Fibroblast of skin of right quadriceps (primary cell): ENCODE measurements at places on chromosomes 4 and X.

- DNase-seq: no peak
Measured at GRCh38 chr4:158644760-158645159, 26.9 kb downstream of the C4orf46 start.

DNA sequence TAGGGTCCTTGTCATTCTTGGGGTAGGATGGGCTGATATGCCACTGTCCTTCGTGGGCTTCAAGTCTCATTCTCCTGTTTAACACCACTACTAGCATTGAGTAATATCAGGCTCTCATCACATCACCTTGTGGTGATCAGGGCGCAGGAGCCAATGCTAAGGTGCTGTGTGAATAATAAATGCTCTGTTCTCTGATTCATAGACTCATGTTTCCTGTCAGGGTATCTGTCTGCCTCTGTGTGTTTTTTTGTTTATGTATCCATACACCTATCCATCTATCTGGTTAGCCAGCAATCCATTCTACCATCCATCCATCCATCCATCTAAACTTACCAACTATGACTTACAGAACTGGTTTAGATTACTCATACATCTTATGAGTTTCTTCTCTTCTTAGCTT lies 525.1 kb upstream of the ATOH1 start:
- no peak for DNase-seq

DNA sequence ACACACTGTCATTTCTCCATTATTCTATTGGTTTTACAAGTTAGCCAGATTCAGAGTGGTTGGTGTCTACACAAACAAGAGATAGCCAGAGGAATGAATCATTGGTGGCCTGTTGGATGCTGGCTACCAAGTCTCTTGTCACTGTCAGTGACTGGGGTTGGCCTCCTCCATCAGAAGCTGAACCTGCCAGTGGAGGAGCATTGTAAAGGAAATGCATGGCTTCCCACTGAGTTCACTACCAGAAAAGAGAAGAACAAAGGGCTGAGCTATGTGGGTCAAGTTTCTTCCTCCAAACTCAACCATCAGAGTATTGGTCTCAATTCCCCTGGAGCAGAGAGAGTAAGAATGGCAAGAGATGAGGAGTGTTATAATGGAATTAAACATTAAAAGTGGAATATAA lies 26.5 kb upstream of the ANKRD50 start:
- DNase-seq: no peak

DNA sequence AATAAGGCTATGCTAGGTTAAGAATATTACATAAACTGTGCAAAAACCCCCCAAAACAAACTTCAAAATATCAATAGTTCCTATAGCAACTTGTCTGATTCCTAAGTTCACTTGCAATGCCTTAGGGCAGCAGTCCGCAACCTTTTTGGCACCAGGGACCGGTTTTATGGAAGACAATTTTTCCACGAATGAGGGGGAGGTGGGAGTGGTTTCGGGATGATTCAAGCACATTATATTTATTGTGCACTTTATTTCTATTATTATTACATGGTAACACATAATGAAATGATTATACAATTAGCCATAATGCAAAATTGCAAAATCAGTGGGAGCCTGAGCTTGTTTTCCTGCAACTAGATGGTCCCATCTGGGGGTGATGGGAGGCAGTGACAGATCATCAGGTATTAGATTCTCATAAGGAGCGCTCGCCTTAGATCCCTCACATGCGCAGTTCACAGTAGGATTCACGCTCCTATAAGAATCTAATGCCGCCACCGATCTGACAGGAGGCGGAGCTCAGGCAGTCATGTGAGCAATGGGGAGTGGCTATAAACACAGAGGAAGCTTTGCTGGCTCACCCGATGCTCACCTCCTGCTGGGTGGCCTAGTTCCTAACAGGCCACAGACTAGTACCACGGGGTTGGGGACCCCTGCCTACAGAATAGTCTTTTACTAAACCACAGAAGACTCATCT lies 39.7 kb downstream of the ACOX3 start:
- DNase-seq: no peak

DNA sequence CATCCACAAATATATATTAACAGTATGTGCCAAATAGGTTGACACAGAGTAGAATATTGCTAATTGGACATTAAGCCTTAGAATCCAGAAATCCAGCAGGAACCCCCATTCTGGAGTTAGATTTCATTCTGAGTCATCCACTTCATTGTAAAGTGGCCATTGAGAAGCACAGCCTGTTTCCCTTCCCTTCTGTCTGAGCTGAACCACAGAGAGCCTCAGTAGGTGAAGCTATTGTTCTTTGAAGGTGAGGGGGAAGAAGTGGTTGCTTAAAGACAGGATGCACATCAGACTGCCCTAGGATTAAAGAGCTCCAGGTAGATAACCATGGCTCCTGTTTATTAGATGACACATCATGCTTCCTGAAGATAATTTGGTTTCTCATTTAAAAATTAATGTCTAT lies 30.6 kb upstream of the MCF2 start:
- peak; percentile 11 for DNase-seq

- DNase-seq: no peak
Measured at GRCh38 chrX:152259150-152259549, 120.8 kb upstream of the MAGEA10 start.

- DNase-seq: peak; percentile 94
Measured at GRCh38 chr4:15400981-15401671, 26.7 kb upstream of the C1QTNF7 start.

- DNase-seq: no peak
Measured at GRCh38 chrX:8653956-8654355, 78.0 kb downstream of the ANOS1 start.

DNA sequence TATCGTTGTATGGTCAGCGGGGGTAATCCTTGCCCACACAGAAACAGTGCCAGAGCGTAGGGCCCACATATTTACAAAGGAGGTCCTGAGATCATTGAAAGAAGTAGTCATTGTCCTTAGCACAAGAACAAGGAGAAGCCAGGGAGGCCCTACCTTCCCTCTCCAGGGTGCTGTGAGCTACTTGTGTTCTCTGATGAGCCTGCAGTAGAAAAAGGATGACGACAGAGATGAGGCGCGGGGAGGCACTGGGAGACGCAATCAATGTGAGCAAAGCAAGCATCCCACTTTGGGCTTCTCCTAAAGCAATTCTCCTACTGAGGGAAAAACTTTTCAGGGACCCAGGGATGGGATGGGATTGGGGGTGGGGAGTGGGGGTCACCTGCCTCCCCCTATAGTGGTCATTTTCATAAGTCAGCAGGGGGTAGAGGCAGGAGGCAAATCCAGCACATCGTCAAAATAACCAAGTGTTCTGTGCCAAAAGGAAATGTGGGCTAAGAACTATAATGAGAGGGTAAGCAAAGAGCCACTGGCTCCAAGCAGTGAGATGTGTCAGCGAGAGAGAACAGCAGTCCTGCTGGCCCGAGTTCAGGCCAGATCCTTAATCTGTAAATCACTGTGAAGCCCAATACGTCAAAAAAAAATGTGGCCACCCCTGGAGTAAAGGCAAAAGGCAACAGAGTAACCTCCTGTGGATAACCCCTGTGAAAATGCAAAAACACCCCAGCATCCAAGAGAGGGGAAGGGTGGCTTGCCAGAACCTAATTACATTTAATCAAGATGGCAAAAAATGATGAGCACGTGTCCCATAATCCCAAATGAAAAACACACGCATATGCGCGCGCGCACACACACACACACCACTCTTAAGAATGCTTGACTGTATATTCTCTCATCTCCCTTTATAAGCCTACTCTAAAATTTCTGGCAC lies 136.6 kb upstream of the HHIP start:
- DNase-seq: peak; percentile 51

GRCh38 chr4:13912966-13913365 lies 285.4 kb upstream of the BOD1L1 start:
- peak; percentile 55 for DNase-seq

GRCh38 chr4:106444557-106444956 lies 76.0 kb upstream of the GIMD1 start:
- DNase-seq: peak; percentile 45

GRCh38 chr4:26400132-26400531 lies 79.3 kb downstream of the RBPJ start:
- DNase-seq: no peak

GRCh38 chr4:161393602-161394001 lies 770.2 kb downstream of the FSTL5 start:
- DNase-seq: no peak

- no peak for DNase-seq
Measured at GRCh38 chr4:88628746-88629145, 36.5 kb downstream of the HERC3 start.

GRCh38 chrX:150833454-150834056 lies 64.9 kb downstream of the CD99L2 start:
- DNase-seq: no peak

DNA sequence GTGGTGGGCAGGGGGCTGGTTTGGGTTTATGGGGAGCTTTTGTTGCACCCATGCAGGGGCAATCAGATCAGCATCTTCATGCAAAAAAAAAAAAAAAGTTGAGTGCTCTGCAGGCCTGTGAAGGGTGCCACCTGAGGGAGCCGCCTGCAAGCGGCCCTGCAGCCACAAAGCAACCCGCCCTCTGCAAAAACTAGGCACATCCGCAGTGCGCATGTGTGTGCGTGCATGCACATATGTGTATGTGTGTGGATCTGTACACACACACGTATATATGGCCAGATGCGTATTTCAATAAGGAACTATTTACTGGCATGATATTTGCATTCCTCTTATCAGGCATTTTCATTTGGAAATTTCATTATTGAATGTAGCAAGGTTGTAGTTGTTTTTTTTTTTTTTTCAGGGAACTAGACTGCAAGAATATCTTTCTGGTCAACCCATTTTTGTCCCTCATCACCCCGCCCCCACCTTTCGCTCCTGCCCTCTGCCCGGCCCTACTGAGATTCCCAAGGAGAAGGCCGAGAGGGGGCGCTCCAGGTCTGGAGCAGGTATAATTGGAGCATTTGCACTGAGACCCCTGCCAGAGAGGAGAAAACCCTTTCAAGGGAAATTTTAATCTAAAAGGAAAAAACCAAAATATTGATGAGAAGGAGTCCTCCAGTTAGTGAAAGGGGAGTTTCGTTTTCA lies 18.1 kb downstream of the CCNQ start:
- no peak for DNase-seq

DNA sequence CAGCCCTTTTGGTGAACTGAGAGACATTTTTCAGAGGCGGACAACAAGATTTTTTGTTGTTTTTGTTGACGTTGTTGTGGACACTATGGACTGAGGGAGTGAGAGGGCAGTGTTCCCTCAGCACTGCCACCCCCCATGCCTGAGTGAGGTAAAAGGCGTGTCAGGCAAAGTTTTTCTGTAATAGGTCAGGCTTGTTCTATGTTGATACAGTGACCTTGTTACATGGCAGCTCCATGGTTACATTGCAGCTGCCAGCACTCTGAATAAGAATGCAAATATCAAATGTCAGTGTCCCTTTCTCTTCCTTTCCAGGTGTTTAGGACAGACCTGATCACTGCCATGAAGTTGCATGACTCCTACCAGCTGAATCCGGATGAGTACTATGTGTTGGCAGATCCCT lies 36.6 kb downstream of the JADE1 start:
- no peak for DNase-seq

DNA sequence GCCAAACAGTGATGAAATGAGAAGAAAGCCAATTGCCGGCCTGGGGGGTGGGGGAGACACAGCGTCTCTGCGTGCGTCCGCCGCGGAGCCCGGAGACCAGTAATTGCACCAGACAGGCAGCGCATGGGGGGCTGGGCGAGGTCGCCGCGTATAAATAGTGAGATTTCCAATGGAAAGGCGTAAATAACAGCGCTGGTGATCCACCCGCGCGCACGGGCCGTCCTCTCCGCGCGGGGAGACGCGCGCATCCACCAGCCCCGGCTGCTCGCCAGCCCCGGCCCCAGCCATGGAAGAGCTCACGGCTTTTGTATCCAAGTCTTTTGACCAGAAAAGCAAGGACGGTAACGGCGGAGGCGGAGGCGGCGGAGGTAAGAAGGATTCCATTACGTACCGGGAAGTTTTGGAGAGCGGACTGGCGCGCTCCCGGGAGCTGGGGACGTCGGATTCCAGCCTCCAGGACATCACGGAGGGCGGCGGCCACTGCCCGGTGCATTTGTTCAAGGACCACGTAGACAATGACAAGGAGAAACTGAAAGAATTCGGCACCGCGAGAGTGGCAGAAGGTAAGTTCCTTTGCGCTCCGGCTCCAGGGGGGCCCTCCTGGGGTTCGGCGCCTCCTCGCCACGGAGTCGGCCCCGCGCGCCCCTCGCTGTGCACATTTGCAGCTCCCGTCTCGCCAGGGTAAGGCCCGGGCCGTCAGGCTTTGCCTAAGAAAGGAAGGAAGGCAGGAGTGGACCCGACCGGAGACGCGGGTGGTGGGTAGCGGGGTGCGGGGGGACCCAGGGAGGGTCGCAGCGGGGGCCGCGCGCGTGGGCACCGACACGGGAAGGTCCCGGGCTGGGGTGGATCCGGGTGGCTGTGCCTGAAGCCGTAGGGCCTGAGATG lies at the start of gene SHOX:
Gene SHOX, plus strand, starts transcription at position 180 of the 885 bp plus-strand sequence. Its CDS starts 107 bp downstream, at position 287.
- peak; percentile 83 for DNase-seq

GRCh38 chr4:127580300-127580699 lies 52.5 kb upstream of the INTU start:
- no peak for DNase-seq

DNA sequence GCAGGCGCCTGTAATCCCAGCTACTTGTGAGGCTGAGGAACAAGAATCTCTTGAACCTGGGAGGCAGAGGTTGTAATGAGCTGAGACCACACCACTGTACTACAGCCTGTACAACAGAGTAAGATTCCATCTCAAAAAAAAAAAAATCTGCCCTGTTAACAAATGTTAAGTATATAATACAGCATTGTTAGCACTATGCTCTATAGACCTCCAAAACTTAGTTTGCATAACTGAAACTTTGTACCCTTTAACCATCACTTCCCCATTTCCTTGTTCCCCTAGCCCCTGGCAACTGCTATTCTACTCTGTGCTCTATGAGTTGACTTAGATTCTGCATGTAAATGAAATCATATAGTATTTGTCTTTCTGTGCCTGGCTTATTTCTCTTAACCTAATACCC lies 76.7 kb downstream of the TAB3 start:
- DNase-seq: no peak

DNA sequence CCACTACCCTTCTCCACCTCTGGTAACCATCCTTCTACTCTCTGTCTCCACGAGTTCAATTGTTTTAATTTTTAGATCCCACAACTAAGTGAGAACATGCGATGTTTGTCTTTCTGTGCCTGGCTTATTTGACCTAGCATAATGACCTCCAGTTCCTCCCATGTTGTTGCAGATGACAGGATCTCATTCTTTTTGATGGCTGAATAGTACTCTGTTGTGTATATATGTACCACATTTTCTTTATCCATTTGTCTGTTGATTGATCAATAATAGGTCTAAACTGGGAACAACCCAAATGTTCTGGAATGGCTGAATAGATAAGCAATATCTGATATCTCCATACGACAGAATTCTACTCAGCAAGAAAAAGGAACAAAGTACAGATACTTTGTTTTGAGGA lies 67.2 kb downstream of the DIPK2B start:
- no peak for DNase-seq

DNA sequence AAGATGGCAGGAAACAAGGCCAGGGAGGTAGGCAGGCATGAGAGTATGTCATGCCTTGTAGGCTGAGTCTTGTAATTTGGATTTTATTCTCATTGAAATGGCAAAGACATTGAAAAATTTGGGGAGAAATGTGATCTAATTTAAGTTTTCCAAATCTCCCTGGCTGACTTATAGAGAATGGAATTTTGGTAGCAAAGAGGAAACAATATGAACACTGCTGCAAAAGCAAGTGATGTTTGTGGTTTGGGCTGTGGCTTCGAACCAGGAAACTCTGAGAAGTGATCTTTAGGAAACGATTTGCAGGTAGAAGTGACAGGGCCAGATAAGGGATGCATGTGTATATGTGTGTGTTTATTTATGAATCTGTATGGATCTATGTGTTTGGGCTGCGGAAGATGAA lies 35.6 kb downstream of the ARSJ start:
- peak; percentile 69 for DNase-seq

- DNase-seq: peak; percentile 40
Measured at GRCh38 chrX:109475174-109475891, 6.6 kb downstream of the GUCY2F start.
